Esophagus muscularis mucosa (tissue), 4 donors: ENCODE measurements at places on chromosomes 7 and 10. TPM values are rescaled to one million over a fixed set of nuclear protein-coding genes. Genes with fewer than 3 reads are reported as not detected.

DNA sequence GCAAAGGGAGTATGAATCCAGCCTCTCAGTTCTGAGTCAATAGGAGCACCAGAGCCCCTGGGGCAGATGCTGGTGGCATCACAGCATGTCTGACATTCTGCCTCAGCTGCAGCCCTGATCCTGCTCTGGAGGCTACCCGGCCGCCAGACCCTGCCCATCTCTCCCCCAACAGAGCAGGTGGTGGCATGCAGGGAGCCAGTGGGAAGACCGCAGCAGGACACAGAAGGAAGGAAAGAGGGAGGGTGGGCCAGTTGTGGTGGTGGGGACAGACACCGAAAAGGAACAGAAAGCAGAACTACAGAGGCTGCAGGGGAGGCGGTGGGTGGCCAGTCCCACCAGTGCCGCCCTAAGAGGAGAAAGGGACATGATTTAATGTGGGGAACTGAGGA lies 35.3 kb downstream of the BLNK start:
- no peaks in the 10 kb centered on the region for H3K36me3 ChIP-seq
- no peaks in the 10 kb centered on the region for H3K4me1 ChIP-seq
- no peak overlapping the region for H3K27ac ChIP-seq
- no peak overlapping the region for H3K4me3 ChIP-seq
- no peak for DNase-seq

DNA sequence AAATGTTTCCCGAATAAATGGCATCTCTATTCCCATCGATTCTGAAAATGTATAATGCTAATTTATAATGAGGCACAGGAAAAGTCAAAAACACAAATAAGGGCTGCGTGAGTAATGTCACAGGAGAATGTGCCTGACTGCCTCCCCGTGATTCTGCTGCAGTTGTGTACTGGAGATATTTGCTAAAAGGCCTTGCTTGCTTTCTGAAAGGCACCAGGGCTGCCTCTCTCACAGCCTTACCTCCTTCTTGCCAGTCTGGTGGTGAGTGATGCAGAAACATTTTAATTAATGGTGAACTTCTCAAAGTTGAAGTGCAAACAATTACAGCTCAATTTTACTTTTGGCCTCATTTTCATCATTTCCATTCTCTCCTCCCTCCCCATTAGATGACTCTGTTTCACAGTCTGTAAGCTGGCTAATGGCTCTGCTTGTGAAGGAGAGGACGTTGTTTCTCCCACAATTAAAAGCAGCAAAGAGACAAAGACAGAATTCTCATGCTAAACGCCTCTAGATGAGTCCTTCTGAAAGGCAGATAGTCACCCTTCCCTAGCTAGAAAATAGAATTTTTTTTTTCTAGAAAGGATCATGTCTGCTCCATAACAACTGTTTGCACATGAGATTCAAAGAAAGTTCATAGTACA lies 377.6 kb downstream of the MDFIC start:
- H3K36me3 ChIP-seq: no peaks in the 10 kb centered on the region
- no peak overlapping the region for H3K27ac ChIP-seq
- no peaks in the 10 kb centered on the region for H3K4me1 ChIP-seq
- no peaks in the 10 kb centered on the region for H3K27me3 ChIP-seq

- peak overlapping the region; percentile 6 for H3K27ac ChIP-seq
- H3K36me3 ChIP-seq: peaks cover 56% of the 10 kb centered on the region
- H3K27me3 ChIP-seq: no peaks in the 10 kb centered on the region
- no peak for DNase-seq
- no peak overlapping the region for H3K4me3 ChIP-seq
- no peaks in the 10 kb centered on the region for H3K4me1 ChIP-seq
These were observed 118.1 kb downstream of the MYOF start for GRCh38 chr10:93363891-93364648.

- no peaks in the 10 kb centered on the region for H3K4me1 ChIP-seq
- H3K4me3 ChIP-seq: no peak overlapping the region
- H3K27ac ChIP-seq: no peak overlapping the region
- no peaks in the 10 kb centered on the region for H3K27me3 ChIP-seq
- DNase-seq: no peak
These were observed 57.6 kb upstream of the CROT start for GRCh38 chr7:87287738-87288341.

- H3K4me3 ChIP-seq: no peak overlapping the region
- H3K27me3 ChIP-seq: no peaks in the 10 kb centered on the region
- no peaks in the 10 kb centered on the region for H3K36me3 ChIP-seq
- DNase-seq: no peak
- H3K4me1 ChIP-seq: no peaks in the 10 kb centered on the region
These were observed 106.4 kb downstream of the TAX1BP1 start for GRCh38 chr7:27846388-27846787.

ANKRD30A gene
- total RNA-seq: not detected

- peaks cover 17% of the 10 kb centered on the region for H3K4me1 ChIP-seq
- H3K36me3 ChIP-seq: no peaks in the 10 kb centered on the region
- H3K27me3 ChIP-seq: no peaks in the 10 kb centered on the region
These were observed 24.4 kb downstream of the GSDME start for GRCh38 chr7:24732646-24733413.

GRCh38 chr10:511849-512191 lies 177.6 kb downstream of the DIP2C start:
- no peaks in the 10 kb centered on the region for H3K27me3 ChIP-seq
- DNase-seq: no peak
- no peak overlapping the region for H3K4me3 ChIP-seq
- peaks cover 5% of the 10 kb centered on the region for H3K36me3 ChIP-seq
- H3K4me1 ChIP-seq: peaks cover 35% of the 10 kb centered on the region

ZP3 gene
- total RNA-seq: not detected

DNA sequence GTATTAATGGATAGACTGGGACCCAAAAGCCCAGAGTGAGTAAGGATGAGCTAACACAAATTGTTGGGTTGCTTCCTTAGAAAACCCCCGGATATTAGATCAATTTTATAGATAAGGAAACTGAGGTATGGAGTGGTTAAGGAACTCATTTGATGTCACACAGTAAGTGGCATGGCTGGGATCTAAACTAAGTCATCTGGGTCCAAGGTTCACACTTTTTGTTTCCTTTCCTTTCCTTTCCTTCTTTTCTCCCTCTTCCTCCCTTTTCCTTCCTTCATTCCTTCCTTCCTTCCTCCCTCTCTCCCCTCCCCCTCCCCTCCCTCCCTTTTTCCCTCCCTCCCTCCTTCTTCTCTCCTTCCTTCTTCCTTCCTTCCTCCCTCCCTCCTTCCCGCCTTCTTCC lies 469.5 kb downstream of the TYW1 start:
- peaks cover 41% of the 10 kb centered on the region for H3K4me1 ChIP-seq
- no peak overlapping the region for H3K4me3 ChIP-seq
- H3K27ac ChIP-seq: no peak overlapping the region
- no peaks in the 10 kb centered on the region for H3K27me3 ChIP-seq
- DNase-seq: no peak

GRCh38 chr7:80774843-80775242 lies 136.4 kb downstream of the CD36 start:
- H3K4me1 ChIP-seq: peaks cover 69% of the 10 kb centered on the region
- H3K36me3 ChIP-seq: no peaks in the 10 kb centered on the region
- H3K4me3 ChIP-seq: no peak overlapping the region
- H3K27me3 ChIP-seq: no peaks in the 10 kb centered on the region
- peak overlapping the region; percentile 16 for H3K27ac ChIP-seq

GRCh38 chr7:47377741-47378140 lies 204.2 kb downstream of the TNS3 start:
- no peak overlapping the region for H3K27ac ChIP-seq
- peaks cover 15% of the 10 kb centered on the region for H3K4me1 ChIP-seq
- H3K27me3 ChIP-seq: no peaks in the 10 kb centered on the region

OR2A42 gene
- 0.11 TPM for total RNA-seq

CPED1 gene
- total RNA-seq: 81.8 TPM

CPN1 gene
- total RNA-seq: not detected

GRCh38 chr10:72132854-72133253 lies 44.5 kb upstream of the SPOCK2 start:
- H3K27me3 ChIP-seq: no peaks in the 10 kb centered on the region
- DNase-seq: no peak
- no peaks in the 10 kb centered on the region for H3K36me3 ChIP-seq
- no peak overlapping the region for H3K4me3 ChIP-seq
- H3K4me1 ChIP-seq: no peaks in the 10 kb centered on the region

DNA sequence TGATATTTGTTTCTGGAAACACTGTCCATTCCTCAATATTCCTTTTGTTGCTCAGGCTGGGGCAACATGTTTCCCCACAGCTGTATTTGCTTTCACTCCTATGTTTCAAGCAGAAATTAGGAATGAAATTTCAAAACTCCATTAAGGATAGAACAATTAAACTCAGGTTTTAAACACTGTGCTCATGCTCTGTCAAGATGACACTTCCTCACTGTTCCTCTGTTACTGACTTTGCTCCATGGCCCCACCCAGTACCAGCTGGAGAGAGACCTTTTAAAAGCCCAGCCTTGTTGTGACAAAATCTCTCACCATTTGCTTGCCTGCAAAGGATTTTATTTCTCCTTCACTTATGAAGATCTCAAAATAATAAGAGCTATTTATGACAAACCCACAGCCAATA lies 197.4 kb downstream of the ELMO1 start:
- no peaks in the 10 kb centered on the region for H3K36me3 ChIP-seq
- H3K4me3 ChIP-seq: no peak overlapping the region
- H3K27me3 ChIP-seq: no peaks in the 10 kb centered on the region
- DNase-seq: no peak

RET gene
- total RNA-seq: 2.2 TPM

PVRIG gene
- not detected for total RNA-seq

POM121C gene
- 29.1 TPM for total RNA-seq

GRCh38 chr10:94066411-94066810 lies 72.7 kb downstream of the PLCE1 start:
- no peaks in the 10 kb centered on the region for H3K36me3 ChIP-seq
- H3K27me3 ChIP-seq: no peaks in the 10 kb centered on the region
- H3K4me1 ChIP-seq: no peaks in the 10 kb centered on the region
- H3K4me3 ChIP-seq: no peak overlapping the region

- no peak overlapping the region for H3K27ac ChIP-seq
- no peak for DNase-seq
- H3K36me3 ChIP-seq: no peaks in the 10 kb centered on the region
- no peak overlapping the region for H3K4me3 ChIP-seq
- H3K27me3 ChIP-seq: no peaks in the 10 kb centered on the region
- no peaks in the 10 kb centered on the region for H3K4me1 ChIP-seq
These were observed 201.8 kb downstream of the GLRX3 start for GRCh38 chr10:130337696-130338635.

GRCh38 chr7:64180989-64181388 lies 26.0 kb upstream of the ZNF735 start:
- no peak for DNase-seq
- H3K4me1 ChIP-seq: peaks cover 13% of the 10 kb centered on the region
- peaks cover 12% of the 10 kb centered on the region for H3K27me3 ChIP-seq
- no peak overlapping the region for H3K4me3 ChIP-seq
- H3K27ac ChIP-seq: no peak overlapping the region

GRCh38 chr10:122142641-122143237 lies 128.4 kb upstream of the BTBD16 start:
- H3K27ac ChIP-seq: peak overlapping the region; percentile 88
- H3K27me3 ChIP-seq: no peaks in the 10 kb centered on the region
- no peak overlapping the region for H3K4me3 ChIP-seq
- H3K4me1 ChIP-seq: peaks cover 78% of the 10 kb centered on the region

USP6NL gene
- 13.2 TPM for total RNA-seq

NKX2-3 gene
- 0.19 TPM for total RNA-seq

- H3K4me1 ChIP-seq: peaks cover 46% of the 10 kb centered on the region
- no peaks in the 10 kb centered on the region for H3K27me3 ChIP-seq
- DNase-seq: no peak
- no peak overlapping the region for H3K4me3 ChIP-seq
- no peak overlapping the region for H3K27ac ChIP-seq
- H3K36me3 ChIP-seq: no peaks in the 10 kb centered on the region
These were observed 9.7 kb upstream of the ZNF273 start for GRCh38 chr7:64893401-64893800.

- H3K36me3 ChIP-seq: peaks cover 20% of the 10 kb centered on the region
- no peak for DNase-seq
- no peak overlapping the region for H3K4me3 ChIP-seq
- H3K27me3 ChIP-seq: no peaks in the 10 kb centered on the region
- peaks cover 37% of the 10 kb centered on the region for H3K4me1 ChIP-seq
These were observed 10.8 kb downstream of the SEPHS1 start for GRCh38 chr10:13337128-13337826.
